Activated naive CD8-positive, alpha-beta T cell treated with anti-CD3 and anti-CD28 coated beads, Interleukin-2, amount 50 U/mL, for 24 hours (primary cell): ENCODE measurements at places on chromosomes 7 and 10.

- H3K27me3 ChIP-seq, result no peaks in the 10 kb centered on the region
- H3K36me3 ChIP-seq, result no peaks in the 10 kb centered on the region
- peaks cover 60% of the 10 kb centered on the region for H3K4me1 ChIP-seq
These were observed 154.1 kb upstream of the AHR start for GRCh38 chr7:17144322-17144721.

GRCh38 chr7:88759230-88760135 is at the start of gene ZNF804B:
TSS of gene ZNF804B (plus strand) at chr7:88759700. CDS start at chr7:88759977, 277 bp downstream.
- H3K27ac ChIP-seq, result no peak within 1 kb of the TSS
- H3K36me3 ChIP-seq, result no peaks in the 10 kb centered on the region

GRCh38 chr7:38242814-38243213 is 30.6 kb downstream of the TARP start:
- H3K4me3 ChIP-seq, result no peak overlapping the region
- no peaks in the 10 kb centered on the region for H3K27me3 ChIP-seq
- no peak for DNase-seq
- peaks cover 26% of the 10 kb centered on the region for H3K4me1 ChIP-seq
- H3K27ac ChIP-seq, result no peak overlapping the region

DNA sequence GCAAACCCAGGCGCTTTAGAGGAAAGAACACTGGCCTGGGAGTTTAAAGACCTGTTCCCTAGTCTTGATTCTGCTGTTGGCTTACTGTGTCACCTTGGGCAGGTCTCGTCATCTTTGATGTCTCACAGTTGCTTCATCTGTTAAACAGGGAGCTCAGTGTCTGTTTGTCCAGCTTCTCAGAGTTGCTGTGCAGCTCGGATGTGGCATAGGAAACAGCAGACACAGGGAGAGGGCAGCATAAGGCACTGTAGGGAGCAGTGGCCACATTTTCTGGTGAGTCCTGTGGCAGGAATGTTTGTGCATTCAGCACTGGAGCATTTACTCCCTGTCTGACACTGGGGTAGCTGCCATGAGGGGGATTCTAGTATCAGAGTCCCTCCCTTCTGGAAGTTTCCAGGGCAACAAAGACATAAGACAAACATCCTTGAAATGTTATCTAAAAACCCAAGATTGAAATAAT is 2.0 kb downstream of the REPIN1 start:
- H3K4me3 ChIP-seq, result peak overlapping the region; percentile 89
- H3K27me3 ChIP-seq, result no peaks in the 10 kb centered on the region
- H3K27ac ChIP-seq, result no peak overlapping the region
- peaks cover 50% of the 10 kb centered on the region for H3K4me1 ChIP-seq
- peaks cover 7% of the 10 kb centered on the region for H3K36me3 ChIP-seq

DNA sequence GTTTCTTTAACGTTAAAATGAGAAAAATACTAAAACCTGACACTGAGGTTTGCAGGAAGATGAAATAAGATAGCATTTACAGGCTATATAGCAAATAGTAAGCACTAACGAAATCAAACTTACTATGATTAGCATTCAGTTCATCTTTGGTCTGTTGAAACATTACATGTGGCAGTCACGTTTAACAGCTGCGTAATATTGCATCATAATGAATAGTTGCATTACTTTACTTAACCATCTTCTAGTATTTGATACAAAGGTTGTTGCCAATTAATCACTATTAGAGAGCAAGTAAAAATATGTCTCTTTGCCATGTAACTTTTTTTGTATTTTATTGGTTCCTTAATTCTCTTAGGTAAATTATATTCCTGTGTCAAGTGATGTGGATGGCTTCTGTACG is 131.8 kb upstream of the GHITM start:
- no peak for DNase-seq
- H3K4me1 ChIP-seq, result no peaks in the 10 kb centered on the region
- peaks cover 7% of the 10 kb centered on the region for H3K27me3 ChIP-seq
- H3K27ac ChIP-seq, result no peak overlapping the region

DNA sequence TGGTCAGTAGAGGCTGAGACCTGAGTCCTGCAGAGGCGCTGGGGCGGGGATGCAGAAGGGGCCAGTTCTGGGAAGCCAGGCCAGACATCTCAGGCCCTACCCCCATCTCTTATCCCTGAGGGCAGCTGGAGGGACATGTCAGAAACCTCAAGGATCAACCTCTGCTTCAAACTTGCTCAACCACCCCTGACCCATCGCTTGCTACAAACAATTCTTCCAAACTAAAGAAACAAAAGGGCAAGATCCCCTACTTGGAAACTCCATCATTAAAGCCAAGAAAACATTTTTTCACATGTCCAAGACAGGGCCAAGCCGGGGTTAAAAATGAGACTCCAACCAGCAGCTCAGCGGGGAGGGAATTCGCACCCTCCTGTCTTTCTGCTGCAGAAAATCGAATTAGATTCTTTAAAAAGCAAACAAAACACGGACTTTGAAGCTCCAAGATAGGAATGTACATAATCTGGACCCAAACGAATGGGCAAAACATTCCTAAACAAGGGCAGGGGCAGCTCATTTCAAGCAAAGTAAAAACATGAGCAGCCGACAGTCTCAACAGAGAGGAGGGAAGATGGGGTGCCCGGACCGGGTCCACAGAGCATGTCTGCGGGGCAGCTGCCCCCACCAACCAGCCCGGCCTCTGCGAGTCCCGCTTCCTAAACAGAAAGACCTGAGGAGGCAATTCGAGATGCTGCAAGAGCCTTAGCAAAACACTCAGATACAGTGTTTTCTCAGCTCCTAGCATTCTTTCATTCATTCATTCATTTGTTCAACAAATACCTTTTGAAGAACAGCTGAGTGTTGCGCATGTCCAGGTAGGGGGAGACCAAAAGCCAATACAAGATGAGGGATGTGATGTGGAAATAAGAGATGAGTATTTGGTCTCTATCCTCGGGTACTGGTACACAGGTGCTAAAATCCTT is 44.8 kb downstream of the CHST15 start:
- H3K27ac ChIP-seq, result no peak overlapping the region
- H3K4me1 ChIP-seq, result no peaks in the 10 kb centered on the region
- DNase-seq, result no peak
- no peak overlapping the region for H3K4me3 ChIP-seq
- H3K27me3 ChIP-seq, result no peaks in the 10 kb centered on the region

- peak overlapping the region; percentile 94 for H3K4me3 ChIP-seq
- peaks cover 43% of the 10 kb centered on the region for H3K36me3 ChIP-seq
- peak overlapping the region; percentile 97 for H3K27ac ChIP-seq
- peak; percentile 67 for DNase-seq
- H3K27me3 ChIP-seq, result no peaks in the 10 kb centered on the region
These were observed 745 bp downstream of the YWHAG start for GRCh38 chr7:76358011-76358480.

DNA sequence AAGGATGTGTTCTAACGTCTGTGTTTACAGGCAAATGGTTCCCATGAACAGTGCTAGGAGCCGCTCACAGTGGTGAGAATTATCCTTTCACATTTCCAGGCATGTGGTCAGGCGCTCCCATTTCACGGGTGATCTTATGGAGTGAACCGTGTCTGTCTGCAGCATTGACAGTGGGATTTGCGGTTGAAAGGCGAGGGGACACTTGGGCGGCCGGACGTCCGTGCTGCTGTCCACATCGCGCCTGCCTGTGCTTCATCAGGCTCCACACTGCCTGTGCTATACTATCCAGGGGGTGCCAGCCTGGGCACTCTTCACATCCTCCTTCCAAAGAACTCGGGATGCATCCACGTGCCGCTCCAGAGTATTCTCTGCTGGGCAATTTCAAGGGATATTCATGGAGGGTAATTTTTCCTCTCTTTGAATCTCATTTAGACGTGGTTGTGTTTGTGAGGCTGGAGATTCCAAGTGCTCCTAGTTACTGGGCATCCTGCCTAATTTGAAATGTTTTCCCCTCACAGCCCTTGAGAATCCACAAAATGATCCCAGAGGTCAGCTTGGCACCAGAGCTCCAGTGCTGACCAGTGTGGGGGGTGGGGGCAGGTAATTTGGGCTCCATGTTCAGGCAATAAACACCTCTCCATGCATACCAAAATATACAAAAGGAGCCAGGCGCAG is 61.9 kb upstream of the EBF3 start:
- no peaks in the 10 kb centered on the region for H3K4me1 ChIP-seq
- no peak overlapping the region for H3K4me3 ChIP-seq
- no peaks in the 10 kb centered on the region for H3K27me3 ChIP-seq
- DNase-seq, result no peak

DNA sequence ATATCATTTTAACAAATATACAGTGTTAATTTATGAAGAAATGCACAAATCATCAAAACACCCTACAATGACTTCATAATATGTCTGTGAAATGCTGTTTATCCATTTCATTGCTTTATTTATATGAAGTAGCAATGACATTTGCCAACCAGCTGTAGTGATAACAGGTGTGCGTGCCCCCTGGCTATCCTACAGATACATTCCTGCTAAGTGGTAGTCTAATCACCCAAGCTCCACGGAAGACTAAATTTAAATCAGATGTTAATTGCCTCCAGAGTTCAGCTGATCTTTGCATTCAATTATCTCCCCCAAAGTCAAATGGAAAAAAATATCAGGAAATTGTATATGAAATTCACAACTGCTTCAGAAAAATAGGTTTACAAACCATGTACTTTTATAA is 1164.2 kb upstream of the LRRN3 start:
- no peak overlapping the region for H3K27ac ChIP-seq
- H3K4me1 ChIP-seq, result no peaks in the 10 kb centered on the region
- no peak overlapping the region for H3K4me3 ChIP-seq

- H3K36me3 ChIP-seq, result no peaks in the 10 kb centered on the region
- no peak overlapping the region for H3K4me3 ChIP-seq
- no peak overlapping the region for H3K27ac ChIP-seq
- no peaks in the 10 kb centered on the region for H3K27me3 ChIP-seq
- no peaks in the 10 kb centered on the region for H3K4me1 ChIP-seq
These were observed 23.2 kb downstream of the MYL10 start for GRCh38 chr7:101605611-101606497.

DNA sequence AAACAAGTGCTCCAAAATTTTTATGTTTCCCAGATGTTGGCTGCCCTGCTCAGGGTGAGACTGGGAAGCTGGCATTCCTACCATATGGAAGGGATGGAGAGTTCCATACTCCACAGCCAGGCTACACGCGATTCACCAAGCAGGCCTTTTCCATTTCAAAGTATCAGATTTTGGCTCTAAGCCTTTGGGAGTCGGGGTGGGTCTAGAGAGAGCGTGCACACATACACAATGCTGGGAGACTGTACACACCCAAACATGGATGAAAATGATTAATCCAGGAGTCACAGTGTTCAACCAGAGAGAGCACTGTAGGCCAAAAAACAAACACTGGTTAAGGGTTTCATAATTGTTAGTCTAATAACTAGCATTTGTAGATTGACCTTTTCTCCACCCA is 295.0 kb downstream of the BICC1 start:
- no peak for DNase-seq
- H3K27ac ChIP-seq, result no peak overlapping the region
- H3K27me3 ChIP-seq, result no peaks in the 10 kb centered on the region

DNA sequence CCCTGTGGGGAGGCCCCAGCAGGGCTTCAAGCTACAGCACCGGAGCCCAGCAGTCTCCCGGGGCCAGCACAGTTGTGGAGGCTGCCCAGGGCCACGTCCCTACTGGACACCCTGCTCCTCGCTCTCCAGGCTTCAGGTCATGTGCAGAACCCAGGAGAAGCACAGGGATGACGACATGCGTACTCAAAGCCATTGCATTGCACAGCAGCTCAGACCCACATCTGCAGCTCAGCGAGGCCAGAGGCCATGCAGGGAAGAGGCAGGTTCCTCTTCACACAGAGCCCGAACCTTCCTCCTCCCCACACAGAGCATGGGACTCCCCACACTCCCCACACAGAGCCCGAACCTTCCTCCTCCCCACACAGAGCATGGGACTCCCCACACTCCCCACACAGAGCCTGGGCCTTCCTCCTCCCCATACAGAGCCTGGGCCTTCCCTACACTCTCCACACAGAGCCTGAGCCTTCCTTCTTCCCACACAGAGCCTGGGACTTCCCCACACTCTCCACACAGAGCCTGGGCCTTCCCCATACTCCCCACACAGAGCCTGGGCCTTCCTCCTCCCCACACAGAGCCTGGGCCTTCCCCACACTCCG is 12.3 kb downstream of the CFAP46 start:
- H3K27ac ChIP-seq, result peak overlapping the region; percentile 56
- no peak for DNase-seq
- H3K4me3 ChIP-seq, result no peak overlapping the region
- peaks cover 23% of the 10 kb centered on the region for H3K4me1 ChIP-seq
- H3K27me3 ChIP-seq, result no peaks in the 10 kb centered on the region
- peaks cover 2% of the 10 kb centered on the region for H3K36me3 ChIP-seq

DNA sequence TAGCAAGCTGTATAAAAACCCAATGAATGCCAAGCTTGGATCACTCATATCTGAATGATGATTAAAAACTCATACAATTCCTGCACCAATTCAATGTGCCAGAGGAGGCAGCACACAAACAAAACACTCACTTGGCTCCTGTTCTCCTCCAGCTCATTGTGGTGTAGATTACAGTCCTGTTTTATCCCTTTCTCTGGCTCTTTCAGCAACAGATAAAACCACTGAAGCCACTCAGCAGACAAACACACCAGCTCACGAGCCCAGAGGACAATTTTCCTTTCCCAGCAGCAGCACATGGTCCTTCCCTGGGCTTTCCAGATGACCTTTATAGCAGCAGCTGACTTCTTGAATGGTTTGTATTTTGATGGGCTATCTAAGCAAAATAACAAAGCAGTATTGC is 107.3 kb upstream of the STARD3NL start:
- no peaks in the 10 kb centered on the region for H3K36me3 ChIP-seq
- H3K4me1 ChIP-seq, result no peaks in the 10 kb centered on the region
- no peak overlapping the region for H3K4me3 ChIP-seq
- no peak for DNase-seq

DNA sequence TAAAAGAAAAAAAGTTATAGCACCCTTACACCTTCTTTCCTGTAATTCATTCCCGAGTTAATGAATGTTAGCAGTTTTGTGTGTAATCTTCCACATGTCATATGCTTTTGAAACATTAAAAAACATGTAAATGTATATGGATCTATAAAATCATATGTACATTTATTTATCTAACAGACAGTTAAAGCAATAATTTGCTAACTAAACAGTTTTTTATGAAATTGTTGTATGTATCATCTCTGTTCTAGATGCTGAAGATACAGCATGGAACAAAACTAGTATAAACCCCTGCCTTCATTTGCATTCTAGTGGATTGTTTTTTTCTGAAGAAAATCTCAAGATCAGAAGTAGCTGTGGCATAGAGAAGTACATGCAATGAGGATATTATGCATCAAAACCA is 165.0 kb downstream of the POU6F2 start:
- no peaks in the 10 kb centered on the region for H3K4me1 ChIP-seq
- no peak overlapping the region for H3K4me3 ChIP-seq
- no peaks in the 10 kb centered on the region for H3K36me3 ChIP-seq

GRCh38 chr7:56009695-56010094 is 41.5 kb downstream of the PSPH start:
- peaks cover 10% of the 10 kb centered on the region for H3K36me3 ChIP-seq
- DNase-seq, result no peak
- H3K27me3 ChIP-seq, result no peaks in the 10 kb centered on the region
- H3K27ac ChIP-seq, result no peak overlapping the region
- no peaks in the 10 kb centered on the region for H3K4me1 ChIP-seq

GRCh38 chr7:66296001-66296521 is 90.9 kb downstream of the TPST1 start:
- DNase-seq, result no peak
- H3K27ac ChIP-seq, result no peak overlapping the region
- H3K27me3 ChIP-seq, result no peaks in the 10 kb centered on the region
